ENCODE measurements at places on chromosomes 16 and 17. TPM values are rescaled to one million over a fixed set of nuclear protein-coding genes. Genes with fewer than 3 reads are reported as not detected.
A peak's percentile ranks its signal among the peaks of the same experiment; 100 is the strongest.

DNA sequence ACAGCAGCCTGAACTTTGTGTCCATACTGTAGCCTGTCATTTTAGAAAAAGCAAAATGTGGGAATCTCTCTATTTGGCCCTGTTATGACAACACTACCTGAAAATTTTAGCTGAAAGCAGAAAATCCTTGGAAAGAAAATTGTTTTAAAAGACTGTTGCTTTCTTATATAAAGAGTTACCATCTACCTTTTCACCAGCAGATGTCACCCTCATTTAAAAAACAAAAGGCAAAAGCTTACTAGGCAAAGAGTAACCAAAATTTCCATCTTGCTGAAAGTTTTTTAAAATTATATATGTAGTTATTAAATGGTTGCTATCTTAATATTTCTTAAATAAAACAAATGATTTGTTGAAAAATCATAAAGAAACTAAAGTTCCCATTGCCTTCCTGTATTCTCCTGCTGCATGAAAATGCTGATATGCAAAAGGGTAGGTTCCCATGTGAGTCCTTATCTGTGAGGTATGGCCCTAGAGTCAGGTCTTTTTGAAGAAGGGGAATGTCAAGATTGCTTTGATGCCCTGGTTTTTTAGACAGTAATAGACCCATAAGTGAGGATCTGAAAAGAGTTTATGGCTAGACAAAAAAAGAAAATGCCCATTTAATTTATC lies 61.0 kb downstream of the TNRC6C start:
- H3K4me3 ChIP-seq, result no peak overlapping the region
- no peaks in the 10 kb centered on the region for H3K27me3 ChIP-seq
- no peak overlapping the region for H3K27ac ChIP-seq
- DNase-seq, result peak; percentile 31
- peaks cover 29% of the 10 kb centered on the region for H3K4me1 ChIP-seq

- H3K27ac ChIP-seq, result no peak overlapping the region
- no peak overlapping the region for H3K4me3 ChIP-seq
- peaks cover 11% of the 10 kb centered on the region for H3K4me1 ChIP-seq
- no peak for DNase-seq
- peaks cover 29% of the 10 kb centered on the region for H3K36me3 ChIP-seq
Observed at GRCh38 chr17:540631-541030, 174.0 kb downstream of the VPS53 start.

DNA sequence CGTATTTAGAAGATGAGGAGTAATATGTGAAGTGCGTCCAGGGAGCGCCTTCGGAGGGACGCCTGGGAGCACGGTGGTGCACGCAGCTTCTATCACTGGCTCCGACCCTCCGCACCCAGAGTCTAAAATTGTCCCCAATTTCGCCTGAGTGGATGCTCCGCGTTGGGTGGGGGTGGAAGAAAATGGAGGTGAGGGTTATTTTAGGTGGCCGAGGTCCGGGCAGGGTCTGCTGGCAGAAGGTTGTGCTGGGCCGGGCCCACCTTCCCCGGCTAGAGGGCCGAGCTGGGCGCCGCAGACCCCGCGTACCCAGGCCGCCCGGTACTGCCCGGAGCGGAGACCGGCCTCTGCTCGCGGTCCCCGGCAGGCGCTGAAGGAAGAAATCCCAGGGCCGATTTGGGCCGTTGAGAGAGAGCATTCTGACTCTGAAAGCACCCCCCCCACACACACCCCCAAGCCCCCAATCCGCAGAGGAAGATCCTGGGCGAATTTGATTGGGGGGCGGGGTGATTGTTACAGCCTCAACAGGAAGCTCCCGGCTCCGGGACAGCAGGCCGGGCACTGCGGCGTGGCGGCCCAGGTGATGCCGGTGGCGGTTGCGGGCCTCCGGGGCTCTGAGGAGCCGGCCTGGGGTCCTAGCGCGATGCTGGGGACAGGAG lies 3.0 kb downstream of the BAHCC1 start:
- DNase-seq, result no peak
- peaks cover 3% of the 10 kb centered on the region for H3K36me3 ChIP-seq
- peak overlapping the region; percentile 98 for H3K27ac ChIP-seq
- H3K27me3 ChIP-seq, result peaks cover 11% of the 10 kb centered on the region
- peak overlapping the region; percentile 87 for H3K4me3 ChIP-seq

TBC1D3I gene
- total RNA-seq, result not detected

- H3K36me3 ChIP-seq, result no peaks in the 10 kb centered on the region
- H3K4me3 ChIP-seq, result no peak overlapping the region
- H3K4me1 ChIP-seq, result no peaks in the 10 kb centered on the region
- H3K27me3 ChIP-seq, result peaks cover 3% of the 10 kb centered on the region
- DNase-seq, result no peak
Observed at GRCh38 chr16:49724774-49725173, 131.1 kb downstream of the ZNF423 start.

- no peak for DNase-seq
- H3K4me1 ChIP-seq, result peaks cover 80% of the 10 kb centered on the region
- H3K27ac ChIP-seq, result peak overlapping the region; percentile 95
- H3K36me3 ChIP-seq, result peaks cover 23% of the 10 kb centered on the region
- peak overlapping the region; percentile 93 for H3K4me3 ChIP-seq
Observed at GRCh38 chr16:75250809-75251279, 580 bp downstream of the BCAR1 start.

GRCh38 chr16:3755249-3755648 lies 37.9 kb upstream of the TRAP1 start:
- peaks cover 26% of the 10 kb centered on the region for H3K4me1 ChIP-seq
- peak overlapping the region; percentile 32 for H3K4me3 ChIP-seq
- peaks cover under 1% of the 10 kb centered on the region for H3K27me3 ChIP-seq

GRCh38 chr17:57174591-57174990 lies 81.7 kb upstream of the MSI2 start:
- H3K36me3 ChIP-seq, result no peaks in the 10 kb centered on the region
- H3K27ac ChIP-seq, result no peak overlapping the region
- DNase-seq, result no peak

GRCh38 chr16:75497558-75497957 lies 2.3 kb upstream of the CHST6 start:
- H3K27ac ChIP-seq, result no peak overlapping the region
- no peaks in the 10 kb centered on the region for H3K36me3 ChIP-seq
- H3K4me1 ChIP-seq, result peaks cover 15% of the 10 kb centered on the region
- no peak for DNase-seq

DNA sequence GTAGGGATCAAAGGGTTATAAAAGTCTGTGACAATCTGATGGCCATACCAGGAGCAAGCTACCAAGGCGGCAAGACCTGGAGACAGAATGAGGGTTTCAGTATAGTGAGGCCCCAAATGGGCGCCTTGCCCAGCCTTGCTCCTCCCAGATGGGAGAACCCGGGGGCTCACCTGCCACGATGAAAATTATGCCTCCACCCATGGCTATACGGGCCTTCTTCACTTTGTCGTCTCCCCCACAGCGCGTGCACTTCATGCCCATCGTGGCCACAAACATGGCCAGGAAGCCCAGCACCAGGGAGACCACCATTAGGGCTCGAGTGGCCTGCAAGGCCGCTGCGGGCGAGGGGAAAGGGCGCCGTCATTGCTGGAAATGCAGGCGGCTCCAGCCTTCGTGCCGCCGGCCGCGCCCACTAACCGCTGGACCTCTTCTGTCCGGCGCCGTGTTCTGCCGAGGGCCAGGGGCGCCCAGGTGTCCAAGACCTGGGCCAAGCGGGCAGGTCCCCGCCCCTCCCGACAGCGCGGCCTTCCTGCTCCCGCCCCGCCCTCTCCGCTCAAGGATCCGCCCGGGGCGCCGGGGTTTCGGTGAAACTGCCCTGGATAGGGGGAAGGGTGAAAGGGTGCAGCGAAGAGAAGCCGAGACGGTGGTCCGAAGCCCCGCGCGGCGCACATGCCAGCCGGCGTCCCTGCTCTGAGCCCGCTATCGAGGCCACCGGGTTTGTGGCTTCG lies 1.5 kb downstream of the CLDN7 start:
- H3K36me3 ChIP-seq, result peaks cover 11% of the 10 kb centered on the region
- no peak overlapping the region for H3K27ac ChIP-seq
- peaks cover 8% of the 10 kb centered on the region for H3K27me3 ChIP-seq
- no peak for DNase-seq
- peak overlapping the region; percentile 45 for H3K4me3 ChIP-seq
- peaks cover 19% of the 10 kb centered on the region for H3K4me1 ChIP-seq

MKS1 gene
- total RNA-seq, result 9.0 TPM

GRCh38 chr16:69930117-69930776 lies 20.9 kb upstream of the CLEC18A start:
- no peak overlapping the region for H3K27ac ChIP-seq
- peak; percentile 46 for DNase-seq
- H3K4me3 ChIP-seq, result no peak overlapping the region
- H3K27me3 ChIP-seq, result peaks cover 3% of the 10 kb centered on the region

LLGL2 gene
- 0.50 TPM for total RNA-seq

DNA sequence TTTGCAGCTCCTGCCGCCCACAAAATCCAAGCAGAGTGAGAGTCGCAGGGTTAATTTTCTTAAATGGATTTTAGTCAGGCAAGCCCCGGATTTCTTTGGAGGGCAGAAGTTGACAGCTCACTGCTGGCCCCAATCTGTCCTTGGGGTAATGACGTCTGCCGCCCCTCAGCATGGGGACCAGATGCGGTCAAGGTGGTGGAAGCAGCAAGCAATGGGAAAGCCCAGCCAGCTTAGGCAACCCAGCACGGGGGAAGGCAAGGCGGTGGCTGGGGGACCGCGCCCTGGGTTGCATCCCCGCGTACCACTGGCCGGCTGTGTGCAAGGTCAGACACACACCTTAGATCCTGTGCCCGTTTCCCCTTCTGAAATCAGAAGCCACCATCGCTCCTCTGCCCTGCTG lies 321.7 kb downstream of the C16orf95 start:
- H3K27ac ChIP-seq, result no peak overlapping the region
- peaks cover 11% of the 10 kb centered on the region for H3K36me3 ChIP-seq
- peaks cover 63% of the 10 kb centered on the region for H3K4me1 ChIP-seq
- no peak for DNase-seq

DNA sequence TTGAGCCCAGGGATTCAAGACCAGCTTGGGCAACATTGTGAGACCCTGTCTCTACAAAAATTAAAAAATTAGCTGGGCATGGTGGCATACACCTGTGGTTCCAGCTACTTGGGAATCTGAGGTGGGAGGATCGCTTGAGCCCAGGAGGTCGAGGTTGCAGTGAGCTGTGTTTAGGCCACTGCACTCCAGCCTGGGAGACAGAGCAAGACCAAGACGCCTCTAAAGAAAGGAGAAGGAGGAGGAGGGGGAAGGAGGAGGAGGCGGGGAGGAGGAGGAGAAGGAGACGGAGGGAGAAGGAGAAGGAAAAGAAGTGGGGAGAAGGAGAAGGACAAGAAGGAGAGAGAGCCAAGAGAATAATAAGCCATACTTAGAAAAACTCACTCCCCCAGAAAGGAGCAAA lies 35.9 kb downstream of the STXBP4 start:
- no peaks in the 10 kb centered on the region for H3K4me1 ChIP-seq
- DNase-seq, result no peak
- H3K27me3 ChIP-seq, result no peaks in the 10 kb centered on the region
- no peaks in the 10 kb centered on the region for H3K36me3 ChIP-seq
- no peak overlapping the region for H3K27ac ChIP-seq
- H3K4me3 ChIP-seq, result no peak overlapping the region

OTOP3 gene
- not detected for total RNA-seq

DNA sequence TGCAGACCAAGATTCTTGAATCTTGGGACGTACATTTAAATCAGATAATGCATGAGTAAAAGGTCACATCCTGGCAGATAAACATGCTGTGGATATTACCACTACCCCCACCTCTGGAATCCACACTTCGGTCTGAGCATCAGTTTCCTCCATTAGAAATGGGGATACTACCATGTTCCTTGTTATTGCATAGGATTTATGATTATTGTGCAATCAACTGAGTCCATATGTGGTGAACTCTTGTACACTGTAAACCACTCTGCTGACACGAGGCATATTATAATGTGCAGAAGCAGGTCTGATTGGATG lies 108.7 kb downstream of the VAT1L start:
- no peak overlapping the region for H3K27ac ChIP-seq
- peaks cover 4% of the 10 kb centered on the region for H3K27me3 ChIP-seq
- no peak for DNase-seq
- H3K36me3 ChIP-seq, result peaks cover 6% of the 10 kb centered on the region

- H3K27me3 ChIP-seq, result peaks cover 7% of the 10 kb centered on the region
- H3K4me3 ChIP-seq, result no peak overlapping the region
- no peak overlapping the region for H3K27ac ChIP-seq
- peaks cover 18% of the 10 kb centered on the region for H3K4me1 ChIP-seq
Observed at GRCh38 chr16:66004699-66005098, 361.8 kb upstream of the CDH5 start.

CRHR1 gene
- total RNA-seq, result not detected

DNA sequence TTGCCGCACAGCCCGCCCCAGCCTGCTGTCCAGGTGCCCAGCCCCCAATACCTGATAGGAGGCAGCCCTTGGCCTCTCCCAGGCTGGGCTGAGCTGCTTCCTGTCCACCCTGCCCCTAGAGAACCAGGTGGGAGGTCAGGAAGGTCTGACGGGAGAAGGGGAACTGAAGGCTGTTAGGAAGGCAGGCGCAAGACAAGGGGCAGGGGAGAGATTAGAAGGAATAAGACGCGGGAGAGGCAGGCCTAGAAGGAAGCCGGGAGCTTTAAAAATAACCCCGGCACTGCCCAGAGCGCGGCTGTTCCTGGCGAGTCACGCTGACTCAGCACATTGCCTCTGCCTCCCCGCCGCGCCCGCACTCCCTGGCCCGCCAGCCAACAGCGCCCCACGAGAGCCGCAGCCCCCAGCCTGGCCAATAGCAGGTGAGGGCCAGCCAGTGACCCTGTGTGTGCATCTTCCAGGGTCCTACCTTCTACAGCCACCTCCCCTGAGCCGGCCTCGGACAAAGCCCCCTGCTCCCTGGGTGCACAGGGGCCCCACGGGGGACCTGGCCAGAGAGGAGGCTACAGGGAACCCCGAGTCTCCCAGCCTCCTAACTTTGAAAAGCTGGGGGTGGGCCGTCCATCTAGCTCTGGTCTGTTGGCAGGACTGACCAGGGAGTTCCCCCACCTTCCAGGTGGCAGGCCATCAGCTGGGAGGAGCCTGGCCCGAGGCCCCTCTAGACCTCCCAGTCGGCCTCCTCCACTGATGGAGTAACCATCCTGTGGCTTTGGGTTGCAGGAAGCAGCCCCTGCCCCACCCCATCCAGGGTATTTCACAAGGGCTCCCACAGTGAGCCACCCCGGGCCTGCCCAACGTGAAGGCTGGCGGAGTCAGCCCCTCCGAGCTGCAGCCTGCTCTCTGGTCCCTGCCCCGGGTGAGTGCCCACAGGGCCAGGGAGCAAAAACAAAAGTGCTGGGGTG lies 4.0 kb downstream of the MAFG start:
- peaks cover 13% of the 10 kb centered on the region for H3K36me3 ChIP-seq
- H3K27ac ChIP-seq, result peak overlapping the region; percentile 90
- no peaks in the 10 kb centered on the region for H3K27me3 ChIP-seq
- peaks cover 32% of the 10 kb centered on the region for H3K4me1 ChIP-seq
- peak; percentile 43 for DNase-seq

PLD6 gene
- 2.4 TPM for total RNA-seq

KCNJ18 gene
- total RNA-seq, result not detected

TLCD1 gene
- 9.0 TPM for total RNA-seq

All from HFFc6 (cell line).